Stimulated activated CD8-positive, alpha-beta memory T cell treated with anti-CD3 and anti-CD28 coated beads, Interleukin-4, amount 100 ng/mL, for 48 hours (primary cell): ENCODE measurements at places on chromosomes 1 and 21.

- DNase-seq: peak; percentile 47
Observed at GRCh38 chr1:1157914-1158710, 15.6 kb upstream of the TTLL10 start.

DNA sequence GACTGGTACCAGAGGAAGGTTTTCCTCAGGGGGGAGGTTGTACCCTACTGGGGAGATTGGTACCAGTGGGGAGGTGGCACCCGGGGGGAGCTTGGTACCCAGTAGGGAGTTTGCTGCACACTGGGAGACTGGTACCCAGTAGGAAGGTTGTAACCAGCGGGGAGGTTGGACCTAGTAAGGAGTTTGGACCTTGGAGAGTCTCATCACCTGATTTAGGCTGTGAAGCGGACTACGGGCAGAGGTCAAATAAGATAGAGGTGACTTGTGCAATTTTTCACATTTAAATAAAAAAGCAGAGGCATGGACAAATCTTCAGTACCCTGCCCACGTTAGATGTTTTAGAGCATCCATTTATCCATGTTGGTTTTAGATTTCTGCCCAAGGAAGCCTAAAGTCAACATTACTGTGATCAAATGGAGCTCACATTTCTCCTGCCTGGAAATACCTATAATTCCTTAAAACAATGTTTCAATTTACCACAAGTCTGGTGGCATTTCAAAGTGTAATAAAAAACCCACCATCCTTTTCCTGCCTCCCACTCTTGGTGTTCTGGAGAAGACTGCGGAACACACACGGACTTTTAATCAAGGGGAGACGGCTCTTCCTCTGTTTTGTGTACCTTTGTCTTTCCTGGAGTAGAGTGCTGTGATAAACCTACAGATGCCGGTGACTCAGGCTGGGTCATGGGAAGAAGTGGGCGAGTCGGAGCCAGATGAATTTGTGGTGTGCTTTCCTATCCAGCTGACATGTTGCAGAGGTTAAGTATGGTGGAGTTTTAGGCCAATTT, 36.2 kb upstream of the MRPS6 start:
- DNase-seq: no peak

DNA sequence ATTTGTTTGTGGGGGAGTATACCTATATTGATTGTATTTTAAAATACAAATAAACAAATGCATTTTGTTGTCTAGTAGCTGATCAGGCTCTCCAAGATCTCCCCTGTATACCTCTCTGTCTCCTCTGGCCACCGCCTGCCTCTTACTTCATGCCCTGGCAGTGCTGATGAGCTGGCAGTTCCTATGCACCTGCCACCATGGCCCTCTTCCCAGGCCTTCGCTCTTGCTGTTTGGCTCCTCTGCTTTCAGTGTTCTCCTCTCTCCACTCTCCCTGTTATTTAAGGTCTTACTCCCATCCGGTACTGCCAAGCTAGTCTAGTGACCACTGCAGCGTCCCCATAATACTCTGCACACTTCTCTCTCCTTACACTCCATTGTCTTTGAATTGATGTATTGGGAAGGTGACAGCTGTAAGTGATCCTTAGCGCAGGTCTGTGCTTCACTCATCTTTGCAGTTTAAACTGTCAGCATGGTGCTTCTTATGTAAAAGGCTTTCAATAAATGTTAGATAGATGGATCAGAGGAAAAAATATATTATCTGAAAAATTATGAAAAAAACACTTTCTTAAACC, 88.1 kb upstream of the ATP1A1 start:
- DNase-seq: no peak

GRCh38 chr1:156664767-156665411, 12.3 kb downstream of the NES start:
- DNase-seq: no peak

DNA sequence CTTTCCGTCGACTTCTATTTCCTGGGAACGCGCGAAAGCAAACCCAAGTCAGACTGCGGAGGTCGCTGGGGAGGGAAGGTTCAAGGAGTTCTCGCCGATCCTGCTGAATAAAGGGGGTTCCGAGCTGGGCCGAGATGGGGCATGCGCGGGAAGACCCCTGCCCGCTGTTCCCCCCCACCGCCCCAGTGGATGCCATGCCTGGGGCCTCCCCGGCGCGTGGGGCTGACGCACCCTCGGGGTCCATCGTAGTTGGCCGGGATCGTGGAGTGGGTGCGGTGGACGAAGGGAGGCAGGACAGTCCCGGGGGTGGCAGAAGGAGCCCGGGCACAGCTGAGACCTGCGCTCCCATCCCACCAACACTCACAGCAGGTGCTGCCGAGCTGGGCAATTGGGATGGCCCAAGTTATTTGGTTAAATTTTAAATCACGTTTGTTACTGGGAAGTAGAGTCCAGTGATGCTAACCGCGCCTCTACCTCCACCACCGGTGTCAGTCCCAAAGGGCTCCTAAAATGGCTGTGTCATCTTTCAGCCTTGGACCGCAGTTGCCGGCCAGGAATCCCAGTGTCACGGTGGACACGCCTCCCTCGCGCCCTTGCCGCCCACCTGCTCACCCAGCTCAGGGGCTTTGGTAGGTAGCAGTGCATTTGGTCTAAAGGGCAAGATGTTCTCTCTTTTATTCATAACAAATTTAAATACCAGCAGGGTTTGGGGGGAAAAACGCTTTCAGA, 801 bp downstream of the MX1 start:
- DNase-seq: no peak
